ENCODE measurements at places on chromosomes 7 and 10.

GRCh38 chr10:60731134-60731885 is 47.0 kb upstream of the CDK1 start:
- DNase-seq = no peak

- DNase-seq = no peak
Measured at GRCh38 chr10:96978621-96979154, 146.6 kb downstream of the LCOR start.

DNA sequence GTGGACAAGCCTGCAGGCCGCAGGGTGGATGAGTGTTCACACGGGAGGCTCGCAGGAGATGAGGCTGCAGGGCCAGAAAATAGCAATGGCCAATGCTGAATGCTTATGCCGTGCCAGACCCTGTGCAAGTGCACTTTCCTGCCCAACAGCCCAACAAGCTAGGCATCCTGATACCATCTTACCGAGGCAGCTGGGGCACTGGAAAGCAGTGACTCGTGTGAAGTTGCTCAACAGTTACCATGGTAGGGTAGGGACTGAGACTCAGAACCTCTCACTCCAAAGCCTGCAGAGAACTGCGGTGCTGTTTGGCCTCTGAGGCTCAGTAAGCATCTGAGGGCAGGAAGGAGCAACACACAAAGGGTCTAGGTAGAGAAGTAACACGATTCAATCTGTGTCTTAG is 43.7 kb downstream of the JAZF1 start:
- DNase-seq = no peak

- no peak for DNase-seq
Measured at GRCh38 chr10:87864496-87865059, 1.2 kb downstream of the PTEN start.

DNA sequence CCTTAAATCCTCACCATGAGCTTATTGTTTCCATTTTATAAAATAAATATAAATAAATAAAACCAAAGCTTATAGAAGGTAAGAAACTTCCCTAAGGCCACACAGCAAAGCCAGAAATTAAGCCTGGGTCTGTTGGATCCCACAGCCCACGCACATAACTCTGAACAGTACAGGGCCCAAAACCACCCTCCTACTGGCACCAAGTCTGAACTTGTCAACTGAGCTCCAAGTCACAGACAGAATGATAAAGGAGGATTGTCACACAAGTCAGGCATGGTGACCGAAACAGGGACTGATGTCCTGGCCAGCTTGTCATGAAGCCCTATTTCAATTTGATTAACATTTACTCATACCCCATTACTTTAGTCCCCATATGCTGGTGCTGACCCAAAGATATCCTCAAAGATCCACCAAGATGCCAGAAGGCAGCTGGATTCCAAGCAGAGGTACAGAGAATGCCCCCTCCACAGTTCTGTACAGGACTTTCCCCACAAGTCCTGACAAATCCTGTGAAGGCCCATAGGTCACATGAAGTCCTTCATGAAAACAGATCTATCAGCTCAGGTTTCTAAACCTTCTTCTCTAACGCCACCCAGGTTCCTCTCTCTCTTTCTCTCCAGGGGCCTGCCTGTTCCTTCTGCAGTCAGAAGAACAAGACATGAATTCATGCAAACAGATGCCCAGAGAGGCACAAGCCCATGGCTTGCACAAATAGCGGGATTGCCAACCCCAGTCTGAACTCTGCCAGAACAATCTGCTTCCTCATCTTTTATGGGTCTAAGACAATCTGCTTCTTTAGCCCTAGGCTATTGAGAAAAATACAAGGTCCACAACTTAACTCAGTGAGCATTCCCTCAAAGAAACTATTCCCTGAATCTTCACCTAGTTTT is 60.9 kb downstream of the GLI3 start:
- no peak for DNase-seq

DNA sequence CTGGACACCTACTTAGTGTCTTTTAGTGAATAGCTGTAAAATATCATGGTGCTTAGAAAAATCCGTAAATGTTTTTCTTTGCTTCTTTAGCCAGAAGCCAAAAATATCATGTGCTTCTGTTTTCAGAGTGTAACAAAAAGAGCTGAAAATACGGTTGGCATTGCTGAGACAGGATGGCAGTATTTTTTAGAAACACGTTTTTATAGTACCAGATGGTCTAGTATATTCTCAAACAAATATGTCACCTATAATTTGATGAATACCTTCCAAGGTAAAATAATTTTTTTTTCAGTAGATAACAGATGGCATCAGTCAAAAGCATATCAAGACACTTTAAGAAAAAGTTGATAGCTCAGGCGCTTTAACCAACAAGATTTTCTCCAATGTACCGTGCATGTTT is 326.6 kb downstream of the PHF14 start:
- no peak for DNase-seq

GRCh38 chr7:3140834-3141233 is 97.2 kb upstream of the CARD11 start:
- no peak for DNase-seq

DNA sequence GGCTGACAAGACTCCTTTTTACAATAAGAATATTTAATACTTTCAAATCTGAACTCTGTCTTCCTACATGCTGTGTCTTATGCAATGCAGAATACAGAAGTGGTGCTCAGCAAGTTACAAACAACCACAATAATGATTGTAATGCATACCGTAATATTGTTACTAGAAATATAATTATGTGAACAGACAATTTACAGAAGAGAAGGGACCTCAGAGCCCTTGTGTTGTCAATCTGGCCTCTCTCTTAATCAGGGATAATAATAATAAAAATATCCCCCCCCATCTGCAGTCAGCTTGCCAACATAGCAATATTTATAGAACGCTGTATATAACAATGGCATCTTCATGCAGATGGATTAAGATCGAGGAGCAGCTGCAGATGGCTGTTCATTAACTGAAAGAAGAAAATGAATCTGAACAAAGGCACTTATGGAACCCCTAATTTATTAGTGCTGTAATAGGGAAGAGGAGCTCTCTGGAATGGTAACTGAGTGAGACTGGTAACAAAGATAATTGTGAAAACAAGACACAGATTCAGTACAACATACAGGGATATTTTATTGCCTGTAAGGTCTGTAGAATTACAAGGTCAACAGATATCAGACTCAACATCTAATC is 106.3 kb downstream of the TMEM26 start:
- no peak for DNase-seq
